ENCODE measurements at places on chromosomes 4 and X.

GRCh38 chr4:74456056-74456744, 11.3 kb downstream of the AREG start:
- no peak for DNase-seq

DNA sequence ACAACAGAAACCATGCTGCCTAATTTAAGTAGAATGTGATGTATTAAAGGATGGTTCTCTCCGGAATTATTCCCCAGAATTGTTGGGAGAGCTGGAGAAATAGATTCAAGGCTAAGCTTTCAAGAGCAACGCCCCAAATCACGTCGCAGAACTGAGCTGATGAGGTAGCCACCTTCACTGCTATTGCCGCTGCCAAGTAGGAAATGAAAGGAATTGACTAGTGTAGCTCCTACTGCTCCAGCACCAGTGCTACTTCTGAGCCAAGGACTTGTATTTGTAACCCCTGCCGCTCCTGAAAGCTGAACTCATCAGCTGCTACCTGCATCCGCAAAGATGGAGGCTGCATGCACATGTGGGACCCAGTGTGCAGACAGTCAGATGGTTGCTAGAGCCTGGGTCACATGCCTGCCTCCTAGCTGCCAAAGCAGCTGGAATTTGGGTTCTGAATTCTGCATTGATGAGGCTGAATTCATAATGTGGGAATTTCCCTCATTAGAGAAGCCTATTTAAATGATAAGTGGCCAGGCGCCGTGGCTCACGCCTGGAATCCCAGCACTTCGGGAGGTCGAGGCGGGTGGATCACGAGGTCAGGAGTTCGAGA, 173.9 kb downstream of the PDGFRA start:
- no peak for DNase-seq

DNA sequence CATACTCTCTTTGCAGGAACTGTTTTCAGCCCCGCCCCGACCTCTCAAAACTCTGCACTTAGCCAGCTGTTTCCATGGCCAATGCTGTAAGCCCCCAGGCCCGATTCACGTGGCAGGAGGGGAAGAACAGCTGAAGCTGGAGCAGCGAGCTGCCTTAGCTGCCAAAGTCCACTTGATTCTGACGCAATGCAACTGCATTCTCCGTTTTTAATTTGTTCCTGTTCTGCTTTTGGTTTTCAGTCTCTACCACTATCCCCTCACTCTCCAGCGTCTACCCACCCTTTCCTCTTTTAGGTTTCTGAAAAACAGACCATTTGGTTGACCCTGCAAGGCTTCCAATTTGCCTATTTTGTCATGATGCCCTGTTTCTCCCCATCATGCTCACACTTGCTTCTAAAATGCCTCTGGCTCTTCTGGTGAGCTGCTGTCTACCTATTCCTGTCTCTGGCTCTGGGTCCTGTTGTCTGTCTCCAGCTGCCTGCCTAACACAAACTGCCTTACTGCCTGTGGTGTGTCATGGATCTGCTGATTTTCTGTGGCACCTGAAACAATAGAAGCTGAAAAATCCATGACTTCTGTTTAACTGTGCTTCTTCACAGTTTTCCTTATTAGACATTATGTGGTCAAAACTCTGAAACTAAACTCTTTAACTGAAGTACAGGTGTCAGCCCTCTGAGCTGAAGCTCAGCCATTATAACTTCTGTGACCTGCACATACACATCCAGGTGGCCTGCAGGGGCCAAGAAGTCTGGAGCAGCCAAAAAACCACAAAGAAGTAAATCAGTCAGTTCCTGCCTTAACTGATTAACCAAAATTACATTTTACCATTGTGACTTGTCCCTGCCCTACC, 160.5 kb upstream of the AGTR2 start:
- no peak for DNase-seq

DNA sequence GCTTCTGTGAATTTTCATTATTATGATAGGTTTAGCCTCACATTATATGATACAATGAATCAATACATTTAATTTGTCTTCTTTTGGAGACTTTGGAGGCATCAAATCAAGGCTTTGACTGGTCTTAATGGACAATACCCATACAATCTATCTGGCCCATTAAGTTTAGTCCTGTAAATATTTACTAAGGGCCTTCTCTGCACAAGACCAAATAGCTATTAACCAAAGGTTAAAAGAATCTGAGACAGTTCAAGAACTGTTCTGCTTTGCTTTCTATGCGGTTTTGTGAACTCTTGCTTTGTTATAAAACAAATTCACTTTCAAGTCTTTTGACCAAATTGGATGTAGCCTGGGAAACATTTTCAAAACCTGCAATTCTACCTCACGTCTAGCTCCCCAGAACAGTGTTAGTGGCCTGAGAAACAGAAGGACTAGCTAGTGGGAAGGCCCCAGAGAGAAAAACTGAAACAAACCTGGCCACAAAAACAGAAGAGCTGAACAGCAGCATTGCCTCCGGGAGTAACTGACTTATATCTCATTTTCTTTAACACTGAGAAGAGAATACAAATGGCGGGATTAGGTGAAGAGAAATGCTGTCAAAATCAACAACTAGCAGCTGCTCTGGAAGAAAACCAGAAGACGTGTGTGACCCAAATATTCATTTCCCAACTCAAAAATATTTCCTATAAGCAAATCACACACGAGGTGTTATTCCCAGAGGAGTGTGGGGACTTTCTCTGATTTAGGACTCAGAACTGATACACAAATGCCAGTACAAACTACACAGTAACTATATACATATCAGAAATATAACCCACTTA, 548 bp downstream of the TLR1 start:
- peak; percentile 22 for DNase-seq

DNA sequence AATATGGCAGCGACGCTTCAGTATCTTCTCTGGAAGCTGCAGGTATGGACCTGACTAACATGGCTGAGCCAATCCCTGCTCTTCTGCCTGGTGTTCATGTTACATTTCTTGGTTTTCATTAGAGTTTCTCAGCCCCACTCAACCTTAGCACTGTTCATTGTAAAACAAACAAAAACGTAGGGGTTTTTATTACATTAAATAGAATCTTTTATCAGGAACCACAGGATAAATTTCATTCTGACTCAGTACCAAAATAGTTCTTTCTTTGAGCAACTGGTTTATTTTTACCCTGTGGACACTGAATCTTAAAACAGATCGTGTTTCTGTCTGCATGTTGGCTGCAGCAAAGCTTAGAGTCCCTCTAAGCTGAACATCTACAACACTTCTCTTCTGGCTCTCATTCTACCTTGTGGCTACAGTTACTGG, 27.1 kb downstream of the FHIP1A start:
- DNase-seq: no peak

GRCh38 chrX:78375894-78376293, 48.5 kb upstream of the CYSLTR1 start:
- no peak for DNase-seq

GRCh38 chrX:70257423-70258288, 2.3 kb downstream of the P2RY4 start:
- DNase-seq: no peak

DNA sequence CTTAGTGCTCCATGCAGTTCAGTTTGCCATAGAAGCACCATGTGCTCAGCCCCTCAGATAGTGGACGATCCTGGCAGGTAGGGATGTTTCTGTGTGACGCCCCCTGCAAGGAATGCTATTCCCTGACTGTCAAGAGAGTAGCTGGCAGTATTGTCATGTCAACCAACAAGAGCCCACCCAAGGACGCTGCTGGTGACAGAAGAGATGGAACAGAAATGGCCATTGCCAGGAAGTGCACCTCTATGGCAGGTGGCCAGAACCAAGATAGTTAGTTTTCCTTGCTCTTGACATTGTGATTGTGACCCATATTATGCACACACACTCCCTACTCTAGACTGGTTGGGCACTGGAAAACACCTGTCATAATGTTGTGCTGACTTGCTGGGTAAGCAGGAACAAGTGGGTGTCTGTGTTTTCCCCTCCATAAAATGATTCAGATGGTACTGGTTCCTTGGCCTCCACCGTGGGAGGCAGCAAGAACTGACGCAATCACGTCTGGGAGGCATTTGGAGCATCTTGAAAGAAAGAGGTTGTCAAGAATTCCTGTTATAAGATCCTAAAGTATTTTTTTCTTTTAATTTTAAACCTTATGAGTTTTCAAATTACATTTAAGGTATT, 507.9 kb downstream of the MID1IP1 start:
- no peak for DNase-seq

GRCh38 chr4:16029262-16029661, 54.6 kb downstream of the PROM1 start:
- DNase-seq: no peak

GRCh38 chr4:37653601-37654000, 32.6 kb downstream of the RELL1 start:
- no peak for DNase-seq

GRCh38 chr4:143025081-143025704, 159.5 kb upstream of the USP38 start:
- DNase-seq: no peak

DNA sequence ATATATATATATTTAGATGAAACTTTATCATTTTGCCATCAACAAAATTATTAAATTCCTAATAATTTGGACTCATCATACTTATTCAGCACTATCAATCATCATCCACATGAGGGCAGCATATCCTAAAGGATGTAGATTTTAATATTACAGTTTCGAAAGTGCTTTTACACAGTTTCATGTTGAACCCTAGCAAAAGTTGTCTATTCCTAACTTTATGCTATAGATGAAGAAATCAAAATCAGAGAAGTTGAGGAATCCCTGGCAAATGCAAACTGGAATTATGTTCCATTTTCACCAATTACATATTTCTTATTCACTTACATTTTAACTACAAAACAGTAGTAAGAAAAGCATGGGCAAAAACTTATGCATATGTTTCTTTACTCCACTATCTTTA, 36.6 kb upstream of the UGT2A1 start:
- peak; percentile 6 for DNase-seq

DNA sequence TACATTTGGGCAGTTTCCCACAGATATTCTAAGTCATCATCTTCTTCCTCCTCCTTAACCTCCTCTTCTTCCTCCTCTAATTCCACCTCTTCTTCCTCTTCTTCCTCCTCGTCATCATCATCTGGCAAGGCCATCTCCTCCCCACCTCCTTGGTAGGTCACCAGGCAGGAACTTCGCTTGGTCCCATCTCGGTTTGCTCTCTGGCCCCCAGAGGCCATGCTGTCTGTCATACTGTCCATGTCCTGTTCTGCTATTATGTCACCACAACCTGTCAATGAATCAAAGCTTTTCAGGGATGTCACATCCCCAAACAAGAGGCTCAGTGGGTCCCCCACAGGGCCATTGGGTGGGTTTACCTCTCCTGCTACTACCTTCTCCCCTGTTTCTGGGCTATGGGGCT, 13.5 kb downstream of the AMER1 start:
- no peak for DNase-seq

DNA sequence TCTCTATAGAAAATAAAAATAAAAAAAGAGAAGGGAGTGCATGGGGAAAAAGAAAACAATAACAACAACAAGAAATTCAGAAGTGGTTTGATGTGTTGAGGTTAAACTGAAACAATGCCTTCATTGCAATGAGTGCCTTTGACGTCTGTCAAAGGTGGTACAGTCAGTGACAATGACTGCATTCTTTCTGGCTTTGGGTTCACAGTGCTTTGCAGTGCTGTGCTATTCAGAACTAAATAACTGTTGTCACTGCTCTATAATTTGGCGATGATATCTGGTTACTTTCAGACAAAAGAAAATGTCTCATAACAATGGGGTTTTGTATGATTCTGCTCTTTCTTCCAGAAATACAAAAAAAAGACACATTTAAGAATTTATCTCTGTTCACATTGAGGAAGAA, 488.6 kb upstream of the MAGEB2 start:
- no peak for DNase-seq

GRCh38 chr4:39341075-39341725, 25.0 kb downstream of the RFC1 start:
- no peak for DNase-seq

GRCh38 chr4:184434021-184434420, 40.3 kb downstream of the IRF2 start:
- no peak for DNase-seq

DNA sequence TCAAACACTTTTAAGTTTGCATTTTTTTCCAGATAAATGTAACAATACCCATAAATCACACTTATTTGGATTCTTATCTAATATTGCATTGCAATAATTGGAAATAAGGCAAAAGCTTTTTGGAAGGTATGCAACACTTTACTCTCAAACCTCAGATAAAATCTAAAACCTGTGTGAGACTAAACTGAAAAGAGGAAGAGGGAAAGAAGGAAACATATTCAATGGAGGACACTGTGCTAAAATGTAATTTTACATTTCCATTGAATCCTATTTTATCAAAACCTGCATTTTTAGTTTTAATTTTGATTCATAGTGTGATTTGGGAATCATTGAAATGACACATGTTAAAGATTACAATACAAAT, 99.4 kb downstream of the HPGD start:
- DNase-seq: no peak

DNA sequence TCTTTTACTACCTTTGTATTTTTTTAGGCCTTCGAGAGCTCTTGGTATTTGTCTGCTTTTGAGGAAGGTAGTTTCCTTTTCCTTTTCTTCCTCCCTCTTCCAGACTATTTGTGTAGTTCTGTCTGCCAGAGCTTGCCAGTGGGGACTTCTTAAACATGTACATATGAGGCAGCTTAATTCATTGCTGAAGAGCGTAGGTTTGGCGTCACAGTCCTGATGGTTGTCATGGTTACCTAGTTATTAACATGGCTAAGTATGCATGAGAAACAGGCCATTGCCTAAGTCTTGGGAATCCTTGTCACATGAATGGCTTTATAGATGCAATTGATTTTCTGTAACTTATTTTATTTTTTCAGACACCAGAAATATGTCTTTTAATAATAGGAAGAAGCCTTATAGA, 48.5 kb upstream of the ARMCX2 start:
- DNase-seq: no peak

DNA sequence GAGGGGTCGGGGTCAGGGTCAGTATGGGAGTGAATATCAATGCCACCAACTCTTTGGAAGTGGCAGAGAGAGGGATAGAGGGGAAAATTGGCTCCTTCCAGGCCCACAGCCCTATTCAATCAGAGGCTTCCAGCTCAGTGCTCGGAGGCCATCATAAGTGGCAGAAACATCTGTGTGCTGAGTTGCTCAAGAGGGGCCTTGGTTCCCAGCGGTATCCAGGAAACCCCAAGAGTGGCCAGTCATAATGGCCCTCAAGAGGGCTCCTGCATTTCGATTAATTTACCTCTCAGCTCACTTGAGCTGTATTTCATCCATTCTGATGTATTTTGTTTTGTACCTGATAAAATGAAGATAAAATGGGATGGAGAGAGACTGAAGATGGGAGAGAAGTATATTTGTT, 154.3 kb upstream of the EOLA2 start:
- no peak for DNase-seq

DNA sequence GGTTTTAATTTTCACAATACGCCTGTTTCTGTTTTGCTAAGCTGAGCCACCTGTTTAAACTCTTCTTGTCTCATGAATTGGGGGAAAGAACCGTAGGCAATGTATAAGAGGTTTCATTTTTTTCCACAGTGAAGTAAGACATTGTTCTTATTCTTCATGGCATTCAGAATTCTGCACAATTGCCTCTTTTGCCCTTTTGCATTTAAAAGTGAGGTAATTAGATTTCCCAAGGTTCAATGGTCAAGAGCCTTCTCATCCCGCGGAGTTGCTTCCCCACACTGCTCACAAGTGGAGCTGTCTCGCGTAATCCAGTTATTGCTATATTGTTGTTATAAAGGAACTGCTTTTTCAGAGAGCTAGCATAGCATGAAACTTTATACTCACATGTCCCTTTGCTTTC, 90.9 kb upstream of the SPRY1 start:
- no peak for DNase-seq

Data from activated CD4-positive, alpha-beta T cell treated with anti-CD3 and anti-CD28 coated beads, Interleukin-2, amount 10 ng/mL, durations not matched to agents 7 days and 5 days (primary cell).